Calu3 (cell line): ENCODE measurements at places on chromosomes 1 and 21.

- DNase-seq: no peak
Observed at GRCh38 chr1:224689374-224689773, 73.3 kb downstream of the CNIH3 start.

- DNase-seq: no peak
Observed at GRCh38 chr1:54640863-54641836, at the start of gene MROH7. Gene MROH7, plus strand, starts transcription at chr1:54641786. Its CDS starts 11,141 bp downstream, at chr1:54652927.

DNA sequence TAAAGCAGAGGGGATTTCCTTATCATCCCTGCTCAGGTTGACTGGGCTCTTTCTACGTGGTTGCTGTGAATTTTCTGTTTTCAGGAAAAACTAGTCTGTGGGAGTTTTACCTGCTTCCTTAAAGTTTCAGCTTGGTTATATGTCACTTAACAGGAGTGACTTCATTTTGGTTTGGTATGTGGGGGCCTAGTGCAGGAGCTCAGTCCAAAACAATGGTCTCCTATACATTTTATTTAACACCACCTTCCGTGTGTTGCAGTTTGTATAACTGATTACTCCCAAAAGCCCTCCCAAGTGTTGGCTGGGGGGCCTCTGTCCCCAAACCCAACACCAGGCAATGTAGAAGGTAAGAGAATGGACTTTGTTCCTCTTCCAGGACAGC is 5.3 kb downstream of the IL23R start:
- no peak for DNase-seq

- DNase-seq: no peak
Observed at GRCh38 chr1:31688233-31688918, 15.4 kb downstream of the COL16A1 start.

DNA sequence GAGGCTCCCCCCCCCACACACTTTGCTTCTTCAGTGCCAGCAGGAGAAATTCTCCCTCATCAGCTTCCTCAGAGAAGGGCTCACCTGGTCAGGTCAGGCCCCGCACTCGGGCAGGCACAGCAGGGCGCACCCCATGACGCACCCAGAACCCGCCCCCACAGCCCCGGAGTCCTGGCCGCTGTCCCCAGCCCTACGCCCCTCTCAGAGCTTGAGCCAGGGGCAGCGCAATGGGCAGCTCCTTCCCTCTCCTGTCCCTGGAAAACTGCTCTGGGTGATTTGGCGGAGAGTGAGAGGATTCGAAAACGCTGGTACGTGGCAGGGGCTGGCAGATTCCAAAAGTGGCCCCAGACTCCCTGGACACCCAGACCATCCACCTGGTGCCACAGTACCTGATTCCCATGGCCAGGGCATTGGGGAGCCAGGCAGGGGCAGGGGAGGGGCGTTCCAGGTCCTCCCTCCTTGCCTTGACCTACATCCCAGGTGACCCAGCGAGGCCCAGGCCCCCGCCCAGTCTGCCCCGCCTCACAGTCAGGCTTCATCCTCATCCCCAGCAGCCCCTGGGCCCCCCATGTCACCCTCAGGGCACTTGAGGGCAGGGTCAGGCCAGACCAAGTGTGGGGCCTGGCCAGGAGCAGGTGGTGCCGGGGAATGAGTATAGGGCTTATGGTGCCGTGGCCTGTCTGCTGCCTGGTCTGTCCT is 23.7 kb downstream of the RRP1 start:
- no peak for DNase-seq

DNA sequence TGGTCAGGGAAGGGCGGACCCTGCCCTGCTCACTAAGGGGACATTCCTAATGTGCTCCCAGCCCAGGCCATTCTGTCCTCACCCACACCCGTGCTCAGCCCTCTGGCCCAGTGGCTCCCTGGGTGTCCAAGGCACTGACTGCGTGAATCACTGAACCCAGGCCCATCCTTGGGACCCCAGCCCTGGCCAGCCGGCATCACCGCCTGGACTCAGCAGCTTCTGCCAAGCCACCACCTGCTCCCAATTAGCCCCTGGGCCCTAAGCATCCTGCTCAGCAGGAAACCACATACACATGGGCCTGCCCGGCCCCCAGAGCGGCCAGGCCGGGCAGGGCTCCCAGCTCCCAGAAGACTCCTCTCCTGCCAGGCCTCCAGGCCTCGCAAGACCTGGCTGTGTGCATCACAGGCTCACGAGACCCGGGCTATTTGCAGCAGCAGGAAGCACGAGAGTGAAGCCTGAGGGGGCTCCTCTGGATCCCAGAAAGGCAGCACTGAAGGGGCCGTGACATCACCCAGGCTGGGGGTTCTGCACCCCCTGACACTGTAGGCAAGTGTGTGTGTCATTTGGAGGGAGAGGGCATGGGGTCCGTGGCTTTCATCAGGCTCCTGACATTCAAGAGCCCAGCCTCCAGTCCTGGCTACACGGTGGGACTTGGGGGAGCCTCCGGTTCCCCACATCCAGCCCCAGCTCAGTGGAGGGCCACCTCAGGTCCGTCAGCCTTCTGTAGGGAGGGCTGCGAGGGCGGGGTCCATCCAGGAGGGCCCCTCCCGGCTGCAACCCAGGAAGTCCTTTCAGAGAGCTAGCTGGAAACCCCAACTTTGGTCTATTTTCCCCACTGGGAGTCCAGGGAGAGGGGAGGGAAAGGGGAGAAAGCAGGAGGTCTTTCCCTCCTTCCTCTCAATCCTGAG is 1.6 kb downstream of the MFAP2 start:
- no peak for DNase-seq

DNA sequence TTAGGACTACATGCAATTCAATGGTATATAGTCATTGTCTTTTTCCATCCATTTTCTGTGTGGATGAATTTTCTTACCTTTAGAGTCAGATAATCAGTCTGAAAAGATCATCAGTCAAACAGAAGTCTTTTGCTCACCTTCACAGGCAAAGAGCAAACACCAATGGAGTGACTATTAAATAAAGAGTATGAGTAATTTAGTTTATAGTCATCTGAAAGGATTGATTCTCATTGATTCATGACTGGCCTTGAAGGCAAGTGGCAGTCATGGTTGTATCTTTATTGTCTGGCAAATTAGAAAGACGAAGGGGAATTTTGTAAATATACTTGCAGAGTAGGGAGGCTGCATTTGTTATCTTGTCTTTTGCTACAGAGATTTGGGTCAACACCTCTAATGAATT is 89.9 kb downstream of the EPB41 start:
- DNase-seq: no peak

DNA sequence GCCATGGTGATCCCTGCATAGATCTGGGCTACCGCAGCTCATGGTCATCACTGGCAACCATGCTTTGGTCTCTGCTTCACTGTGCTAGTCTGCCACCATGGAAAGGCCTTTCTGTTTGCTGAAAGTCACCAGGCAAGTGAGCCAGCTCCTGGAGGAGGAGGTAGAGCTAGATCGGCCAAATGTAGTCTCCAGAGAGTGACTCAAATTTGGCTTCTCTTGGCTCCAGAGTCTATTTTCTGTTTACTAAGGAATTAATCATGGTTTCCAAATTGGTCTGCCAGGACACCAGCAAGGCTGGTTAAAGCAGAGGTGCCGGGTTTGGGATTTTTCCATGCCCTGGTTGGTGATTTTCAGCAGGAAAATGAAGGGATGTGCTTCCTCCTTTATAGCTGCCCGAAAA is 52.7 kb upstream of the IVNS1ABP start:
- no peak for DNase-seq

- DNase-seq: peak; percentile 12
Observed at GRCh38 chr21:30408782-30409494, 13.1 kb downstream of the KRTAP13-1 start.

GRCh38 chr1:54575605-54576290 is 27.7 kb downstream of the ACOT11 start:
- no peak for DNase-seq

- DNase-seq: no peak
Observed at GRCh38 chr21:35764586-35764985, 295.7 kb downstream of the SETD4 start.
